Hematopoietic multipotent progenitor cell treated with erythropoietin and hydrocortisone succinate and interleukin-3 and kit ligand, for 4 days (in vitro differentiated cells): ENCODE measurements at places on chromosomes 16 and 17.
A peak's percentile ranks its signal among the peaks of the same experiment; 100 is the strongest.

GRCh38 chr17:27296428-27296979 is 2.6 kb downstream of the WSB1 start:
- no peak for DNase-seq

- peak; percentile 76 for DNase-seq
Measured at GRCh38 chr16:16861546-16861945, 482.6 kb downstream of the NPIPA7 start.

DNA sequence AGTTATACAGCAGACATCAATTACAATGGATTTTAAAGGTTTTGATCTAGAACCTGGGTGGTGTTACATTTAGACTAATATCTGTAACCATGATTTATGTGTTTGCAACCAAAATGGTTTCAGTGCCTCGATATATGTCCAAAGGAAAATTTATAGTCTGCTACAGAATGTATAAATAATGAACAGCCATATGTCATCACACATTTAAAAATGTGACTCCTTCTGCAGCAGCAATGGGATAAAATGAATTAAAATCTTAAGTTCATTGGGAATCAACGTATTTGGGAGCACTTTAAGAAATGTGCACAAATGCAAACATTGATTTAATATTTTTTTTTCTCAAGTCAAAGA is 610.2 kb downstream of the TMEM114 start:
- no peak for DNase-seq

DNA sequence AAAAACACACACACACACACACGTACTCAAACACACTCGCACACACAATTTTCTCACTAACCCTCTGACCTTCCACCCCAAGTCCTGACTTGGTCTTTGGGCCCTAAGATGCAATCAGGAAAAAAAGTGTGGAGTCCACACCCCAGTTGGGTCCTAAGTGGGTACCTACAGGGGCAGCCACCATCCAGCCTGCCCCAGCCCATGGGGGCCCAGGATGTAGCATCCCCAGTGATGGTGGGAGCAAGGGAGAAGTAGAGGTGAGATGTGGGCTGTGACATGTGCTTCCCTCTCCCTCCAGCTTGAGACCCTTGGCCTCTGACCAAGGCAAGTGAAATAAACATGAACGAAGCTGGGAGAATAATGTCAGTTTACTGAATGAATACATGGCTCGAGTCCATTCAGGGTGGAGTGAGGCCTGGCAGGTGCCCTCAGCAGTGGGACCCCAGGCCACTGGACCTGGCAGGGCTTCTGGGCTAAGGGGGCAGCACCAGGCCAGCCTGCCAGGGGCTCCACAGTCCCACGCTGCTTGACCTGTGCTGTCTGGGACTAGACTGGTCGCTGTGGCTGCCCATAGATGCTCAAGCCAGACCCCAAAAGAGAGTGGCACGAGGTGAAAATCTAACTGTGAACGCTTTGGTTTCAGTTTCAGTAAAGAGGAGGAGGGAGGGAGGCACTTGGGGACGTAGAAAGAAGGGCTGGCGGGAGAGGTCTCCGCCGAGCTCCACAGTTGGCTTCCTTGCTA is 73.7 kb downstream of the MRC2 start:
- DNase-seq = no peak

GRCh38 chr16:59044616-59045015 is 310.5 kb upstream of the GOT2 start:
- DNase-seq = no peak

DNA sequence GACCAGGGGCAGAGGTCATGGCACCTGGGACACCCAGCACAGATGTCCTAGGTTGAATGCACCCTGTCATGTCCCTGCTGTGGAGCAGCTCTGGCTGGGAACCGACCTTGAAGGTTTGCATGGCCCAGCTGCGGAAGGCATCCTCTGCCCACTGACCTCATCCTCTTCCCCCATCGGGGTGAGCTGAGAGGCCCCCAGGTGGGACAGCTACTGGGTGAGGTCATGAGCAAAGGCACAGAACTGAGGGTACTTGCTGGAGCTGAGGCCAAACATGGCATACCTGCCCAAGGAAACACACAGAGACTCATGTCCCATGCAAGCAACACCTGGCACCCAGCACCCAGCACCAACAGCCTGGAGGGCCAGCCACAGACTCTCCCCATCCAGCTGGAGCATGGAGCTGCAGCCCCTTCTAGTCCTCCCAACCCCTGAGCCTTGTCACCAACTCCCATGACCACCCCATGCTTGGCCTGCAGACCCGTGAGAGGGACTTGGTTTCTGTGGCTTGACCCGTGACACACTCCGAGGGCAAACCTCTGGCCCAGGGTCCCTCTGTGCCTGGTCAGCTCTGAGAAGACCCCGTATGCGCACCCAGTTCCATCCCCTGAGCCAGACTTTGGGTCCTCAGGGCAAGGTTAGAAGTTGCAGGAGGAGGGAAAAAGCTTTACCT is 33.1 kb downstream of the LGALS9 start:
- no peak for DNase-seq

DNA sequence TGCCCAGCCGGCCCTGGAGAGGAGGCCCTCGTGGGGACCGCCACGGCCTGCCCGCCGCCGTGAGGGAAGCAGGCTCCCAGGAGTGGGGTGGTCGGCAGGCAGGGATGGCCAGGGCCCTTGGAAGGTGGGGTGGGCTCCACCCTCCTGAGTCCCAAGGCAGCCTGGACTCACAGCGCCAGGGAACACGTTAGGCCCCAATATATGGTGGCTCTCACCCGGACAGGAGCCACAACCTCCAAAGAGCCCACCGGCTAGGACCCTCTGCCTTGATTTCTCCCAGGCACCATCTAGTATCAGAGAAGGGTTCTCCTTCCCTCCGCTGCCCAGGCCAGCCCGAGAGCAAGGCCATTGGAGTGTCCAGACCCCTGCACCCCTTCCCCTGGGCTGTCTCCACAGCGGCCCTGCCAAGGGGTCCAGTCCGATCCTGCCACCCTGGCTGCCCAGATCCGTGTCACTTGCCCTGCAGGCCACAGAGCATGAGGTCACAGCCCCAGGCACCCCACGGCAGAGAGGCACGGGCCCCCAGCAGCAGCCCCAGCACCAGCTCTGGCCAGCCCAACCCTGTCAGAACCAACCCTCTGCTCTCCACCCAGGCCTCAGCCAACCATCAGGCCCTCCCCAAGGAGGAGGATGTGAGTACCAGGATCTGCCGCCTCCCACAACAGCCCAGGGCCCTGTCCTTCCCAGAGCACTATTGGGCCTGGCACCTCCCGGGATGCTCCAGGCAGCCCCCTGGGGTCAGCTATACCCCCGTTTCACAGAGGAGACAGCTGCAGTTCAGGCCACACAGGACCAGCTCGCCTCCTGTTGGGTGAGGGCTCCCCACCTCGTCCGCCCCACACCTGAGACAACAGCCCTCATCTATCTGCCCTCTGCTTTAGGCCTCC is 1.1 kb upstream of the AXIN1 start:
- DNase-seq = no peak

GRCh38 chr17:31497994-31498826 is 106.7 kb downstream of the RAB11FIP4 start:
- no peak for DNase-seq

- peak; percentile 75 for DNase-seq
Measured at GRCh38 chr17:64974750-64975317, 55.6 kb upstream of the LRRC37A3 start.

GRCh38 chr17:51904379-51904778 is 254.1 kb downstream of the CA10 start:
- DNase-seq = no peak
